G401 (cell line): ENCODE measurements at places on chromosomes 11 and 22. TPM values are rescaled to one million over a fixed set of nuclear protein-coding genes. Genes with fewer than 3 reads are reported as not detected.

DNA sequence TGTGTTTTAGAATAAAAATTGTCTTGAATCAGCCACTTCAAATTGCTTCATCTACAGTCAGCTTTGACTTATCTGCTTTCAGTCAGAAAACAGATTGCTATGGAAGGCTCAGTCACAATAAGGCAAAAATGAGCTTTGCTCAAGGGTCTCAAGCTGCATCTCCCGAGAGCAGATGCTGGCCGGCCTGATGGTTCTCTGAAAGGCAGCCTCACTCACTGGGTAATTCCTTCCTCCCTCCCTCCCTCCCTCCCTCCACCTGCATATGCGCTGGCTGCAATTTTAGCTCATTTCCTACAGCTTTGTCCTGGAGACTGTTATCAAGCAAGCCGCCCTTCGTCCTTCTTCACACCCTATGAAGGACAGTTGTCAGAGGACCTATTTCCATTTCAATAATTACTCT lies 1.6 kb upstream of the IZUMO1R start:
- peak; percentile 76 for DNase-seq

- no peak for DNase-seq
Measured at GRCh38 chr22:32218470-32218869, 13.6 kb upstream of the RFPL2 start.

Gene ABCG4
- total RNA-seq = 0.06 and 1.7 TPM in 2 replicates

GRCh38 chr11:1873048-1873812 lies 18.5 kb downstream of the PRR33 start:
- DNase-seq = no peak

- DNase-seq = no peak
Measured at GRCh38 chr11:75437966-75438659, 5.1 kb upstream of the KLHL35 start.

GRCh38 chr11:11620921-11621572 lies 758 bp downstream of the GALNT18 start:
- DNase-seq = peak; percentile 70

- DNase-seq = no peak
Measured at GRCh38 chr11:119686177-119686882, 42.7 kb downstream of the NECTIN1 start.

GRCh38 chr11:76510060-76511047 lies 65.5 kb downstream of the EMSY start:
- DNase-seq = peak; percentile 35

DNA sequence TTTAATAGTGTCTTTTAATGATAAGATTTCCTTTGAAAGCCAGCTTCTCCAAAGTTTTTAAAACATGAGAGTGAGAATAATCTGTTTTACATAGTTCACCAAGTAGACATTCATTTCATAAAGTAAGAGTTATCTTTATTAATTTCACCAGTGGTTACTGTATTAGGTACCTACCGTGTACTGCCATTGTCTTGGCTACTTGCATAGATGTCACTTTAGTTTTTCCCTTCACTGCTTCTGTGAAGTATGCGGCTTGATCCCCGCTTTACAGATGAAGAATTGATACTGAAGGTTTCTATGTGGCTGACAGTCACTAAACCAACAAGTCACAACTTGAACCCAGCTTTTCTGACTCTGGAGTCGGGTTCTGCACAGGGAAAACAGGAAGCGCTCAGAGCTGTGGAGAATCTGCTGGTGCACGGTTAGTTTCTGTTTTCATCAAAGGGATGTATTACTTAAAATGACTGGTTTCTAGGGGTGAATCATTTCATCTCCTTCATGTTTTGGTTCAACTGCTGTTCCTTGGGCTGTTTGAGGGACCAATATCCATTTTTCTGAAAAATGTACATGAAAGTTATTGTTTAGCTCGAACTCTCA lies 39.3 kb upstream of the MYO18B start:
- DNase-seq = no peak

DNA sequence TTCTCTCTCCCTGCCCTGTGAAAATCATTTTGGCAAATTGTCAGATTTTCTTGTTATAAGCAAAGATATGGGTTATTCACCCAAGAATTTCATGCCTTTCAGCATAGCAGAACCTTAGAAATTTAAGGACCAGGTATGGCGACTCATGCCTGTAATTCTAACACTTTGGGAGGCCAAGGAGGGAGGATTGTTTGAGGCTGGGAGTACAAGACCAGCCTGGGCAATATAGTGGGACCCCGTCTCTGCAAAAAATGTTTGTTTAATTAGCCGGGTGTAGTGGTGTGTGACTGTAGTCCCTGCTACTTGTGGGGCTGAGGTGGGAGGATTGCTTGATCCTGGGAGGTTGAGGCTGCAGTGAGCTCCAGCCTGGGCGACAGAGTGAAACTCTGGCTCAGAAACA lies 27.6 kb downstream of the APLP2 start:
- no peak for DNase-seq

- no peak for DNase-seq
Measured at GRCh38 chr11:45646275-45646927, 19.0 kb downstream of the CHST1 start.

DNA sequence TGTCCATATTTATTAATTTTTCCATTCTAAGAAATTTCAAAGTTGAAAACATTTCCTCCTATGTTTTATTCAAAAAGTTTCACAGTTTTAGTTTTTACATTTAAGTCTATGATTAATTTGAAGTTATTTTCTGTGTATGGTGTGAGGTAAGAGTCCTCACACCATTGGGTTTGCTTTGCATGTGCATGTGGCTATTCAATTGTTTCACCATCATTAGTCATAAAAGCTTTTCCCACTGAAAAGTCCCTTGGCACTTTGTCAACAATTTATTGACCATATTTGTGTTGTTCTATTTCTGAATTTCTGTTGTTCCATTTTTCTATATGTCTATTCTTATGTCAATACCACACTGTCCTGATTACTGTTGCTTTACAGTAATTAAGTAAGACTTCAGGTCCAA lies 186.5 kb downstream of the KIF18A start:
- DNase-seq = no peak

DNA sequence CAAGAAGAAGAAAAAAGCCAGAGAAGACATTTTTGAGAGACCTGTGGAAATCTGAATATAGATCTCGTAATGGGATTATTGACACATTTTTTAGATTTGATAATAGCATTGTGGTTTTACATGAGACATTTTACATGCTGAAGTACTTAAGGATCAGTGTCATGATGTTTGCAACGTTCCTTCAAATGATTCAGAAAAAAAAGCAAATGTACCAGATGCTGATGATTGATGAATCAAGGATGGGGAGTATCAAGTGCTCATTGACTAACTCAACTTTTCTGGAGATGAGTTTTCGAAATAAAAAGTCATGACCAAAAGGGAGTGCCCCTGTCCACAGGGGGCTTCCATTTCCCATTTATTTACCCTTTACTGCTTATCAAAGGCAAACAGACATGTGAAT lies 207.0 kb upstream of the SORL1-AS1 start:
- no peak for DNase-seq

Gene GRM5
- total RNA-seq = not detected in 2 replicates

Gene TRIM34
- not detected in 2 replicates for total RNA-seq

GRCh38 chr22:19448739-19449421 lies 1.4 kb upstream of the C22orf39 start:
- no peak for DNase-seq

- DNase-seq = no peak
Measured at GRCh38 chr11:130711193-130711592, 205.1 kb downstream of the SNX19 start.

- peak; percentile 30 for DNase-seq
Measured at GRCh38 chr22:24588381-24588756, 4.5 kb downstream of the LRRC75B start.

- DNase-seq = no peak
Measured at GRCh38 chr22:26597026-26597425, 7.1 kb upstream of the TPST2 start.

Gene HTR3B
- total RNA-seq = not detected in 2 replicates

GRCh38 chr11:11057472-11057854 lies 199.6 kb upstream of the ZBED5 start:
- no peak for DNase-seq

Gene SIK3
- 6.5 and 8.1 TPM in 2 replicates for total RNA-seq

- DNase-seq = no peak
Measured at GRCh38 chr22:31393893-31394292, 5.5 kb upstream of the DRG1 start.

Gene USP2
- total RNA-seq = 0.75 and 1.8 TPM in 2 replicates

Gene PGR
- total RNA-seq = not detected in 2 replicates

Gene POLD4
- 15.2 and 19.4 TPM in 2 replicates for total RNA-seq
